ENCODE measurements at places on chromosomes 16 and 17.

DNA sequence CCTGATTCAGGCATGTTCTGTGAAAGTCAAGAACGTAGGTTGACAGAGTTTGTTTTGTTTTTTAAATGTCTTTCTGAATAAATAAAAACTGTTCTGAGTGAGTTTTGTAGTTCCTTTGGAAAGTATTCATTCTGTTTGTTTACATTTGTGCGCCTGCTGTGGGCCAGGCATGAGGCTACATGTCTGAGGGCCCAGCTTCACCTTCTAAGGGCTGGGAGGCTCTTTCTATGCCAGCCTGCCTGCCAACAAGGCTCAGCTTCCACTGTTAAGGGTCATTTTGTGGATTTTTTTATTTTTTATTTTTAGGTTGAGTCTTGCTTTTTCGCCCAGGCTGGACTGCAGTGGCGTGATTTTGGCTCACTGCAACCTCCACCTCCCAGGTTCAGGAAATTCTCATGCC lies 6.1 kb downstream of the WWOX start:
- DNase-seq: no peak

DNA sequence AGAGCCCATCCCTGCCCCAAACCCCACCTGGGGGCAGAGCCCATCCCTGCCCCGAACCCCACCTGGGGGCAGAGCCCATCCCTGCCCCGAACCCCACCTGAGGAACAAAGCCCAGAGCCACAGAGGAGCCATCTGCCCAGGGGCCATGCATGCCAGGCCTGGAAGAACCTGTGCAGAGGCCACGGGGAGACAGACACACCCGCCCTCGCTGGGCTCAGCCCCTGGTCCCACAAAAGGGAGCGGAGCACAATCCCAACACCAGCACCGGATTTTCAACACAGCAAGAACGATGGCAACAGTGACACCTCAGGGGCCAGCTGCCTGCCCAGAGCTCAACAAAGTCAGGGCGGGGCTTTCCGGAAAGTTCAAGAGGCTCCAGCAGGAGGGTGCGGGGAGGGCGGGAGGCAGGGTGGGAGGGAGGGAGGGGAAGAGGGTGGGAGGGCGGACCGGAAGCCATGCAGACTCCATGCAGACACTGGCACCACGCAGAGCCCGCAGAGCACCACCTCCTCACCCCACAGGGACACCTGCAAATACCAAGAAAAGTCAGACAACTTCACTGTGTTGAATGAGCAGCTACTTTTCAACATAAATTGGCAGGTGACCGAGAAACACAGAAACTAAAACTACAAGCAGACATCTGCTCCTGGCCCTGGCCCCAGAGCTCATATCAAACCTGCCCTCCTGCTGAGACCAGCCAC lies 27.9 kb upstream of the C16orf95 start:
- no peak for DNase-seq

DNA sequence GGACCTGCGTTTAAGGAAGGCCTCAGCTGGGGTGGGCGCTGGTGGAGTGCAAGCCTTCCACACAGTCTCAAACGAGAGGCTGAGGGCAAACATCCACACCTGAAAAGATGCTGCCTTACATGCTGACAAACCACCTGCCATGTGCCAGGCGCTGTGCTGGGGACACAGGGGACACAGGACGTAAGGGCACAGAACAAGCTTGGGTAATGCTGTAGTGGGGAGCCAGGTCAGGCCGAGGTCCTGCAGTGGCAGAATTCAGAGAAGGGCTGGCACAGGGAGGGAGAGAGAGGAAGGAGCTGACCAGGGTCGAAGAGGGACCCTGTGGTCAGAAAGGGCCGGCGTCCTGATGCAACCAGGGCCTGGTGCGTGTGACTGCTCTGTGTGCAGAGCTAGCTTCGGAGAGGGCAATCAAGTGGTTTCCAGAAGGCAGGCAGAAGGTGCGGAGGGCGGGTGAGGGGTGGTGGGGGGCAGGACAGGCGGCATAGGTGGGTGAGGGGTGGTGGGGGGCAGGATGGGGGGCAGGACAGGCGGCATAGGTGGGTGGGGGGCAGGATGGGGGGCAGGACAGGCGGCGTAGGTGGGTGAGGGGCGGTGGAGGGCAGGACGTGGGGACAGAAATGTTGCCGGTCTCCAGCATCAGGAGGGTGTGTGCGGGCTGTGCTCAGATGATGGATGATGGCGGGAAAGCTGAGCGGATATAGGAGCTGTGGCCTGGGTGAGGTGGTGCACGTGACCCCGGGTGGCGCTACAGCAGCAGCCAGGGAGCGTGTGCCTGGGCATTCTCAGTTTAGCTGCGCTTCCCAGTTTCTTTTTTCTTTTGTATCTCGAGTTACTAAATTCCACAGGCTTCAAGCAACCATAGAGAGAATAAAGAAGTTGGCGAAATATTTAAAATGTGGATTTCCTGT lies 18.8 kb downstream of the TELO2 start:
- no peak for DNase-seq

GRCh38 chr16:84508502-84508901 lies 4.0 kb upstream of the MEAK7 start:
- DNase-seq: no peak

GRCh38 chr16:67191411-67191994 lies 452 bp upstream of the E2F4 start:
- no peak for DNase-seq

- DNase-seq: no peak
These were observed 11.2 kb upstream of the CAPN15 start for GRCh38 chr16:516301-516700.

GRCh38 chr17:74011966-74012365 lies 191.5 kb upstream of the RPL38 start:
- no peak for DNase-seq

GRCh38 chr17:48646183-48647102 lies 20.3 kb upstream of the HOXB9 start:
- peak; percentile 32 for DNase-seq

DNA sequence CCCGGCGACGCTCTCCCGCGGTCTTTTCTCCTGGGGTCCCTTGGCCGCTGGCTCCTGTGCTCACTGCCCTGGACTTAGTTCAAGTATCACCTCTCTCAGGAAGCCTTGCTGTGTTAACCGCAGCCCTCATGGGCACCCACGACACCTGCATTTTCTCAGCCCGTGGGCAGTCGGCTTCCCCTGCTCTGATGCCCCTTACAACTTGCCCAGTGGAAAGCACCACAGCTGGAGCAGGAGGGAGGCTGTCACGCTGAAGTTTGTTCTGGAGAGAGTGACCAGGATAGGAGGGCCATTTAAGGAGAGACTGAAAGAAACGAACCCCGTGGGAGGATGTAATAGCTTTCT lies 395 bp downstream of the STXBP4 start:
- DNase-seq: peak; percentile 17

- DNase-seq: no peak
These were observed 79.7 kb downstream of the MRTFB start for GRCh38 chr16:14150796-14151195.

DNA sequence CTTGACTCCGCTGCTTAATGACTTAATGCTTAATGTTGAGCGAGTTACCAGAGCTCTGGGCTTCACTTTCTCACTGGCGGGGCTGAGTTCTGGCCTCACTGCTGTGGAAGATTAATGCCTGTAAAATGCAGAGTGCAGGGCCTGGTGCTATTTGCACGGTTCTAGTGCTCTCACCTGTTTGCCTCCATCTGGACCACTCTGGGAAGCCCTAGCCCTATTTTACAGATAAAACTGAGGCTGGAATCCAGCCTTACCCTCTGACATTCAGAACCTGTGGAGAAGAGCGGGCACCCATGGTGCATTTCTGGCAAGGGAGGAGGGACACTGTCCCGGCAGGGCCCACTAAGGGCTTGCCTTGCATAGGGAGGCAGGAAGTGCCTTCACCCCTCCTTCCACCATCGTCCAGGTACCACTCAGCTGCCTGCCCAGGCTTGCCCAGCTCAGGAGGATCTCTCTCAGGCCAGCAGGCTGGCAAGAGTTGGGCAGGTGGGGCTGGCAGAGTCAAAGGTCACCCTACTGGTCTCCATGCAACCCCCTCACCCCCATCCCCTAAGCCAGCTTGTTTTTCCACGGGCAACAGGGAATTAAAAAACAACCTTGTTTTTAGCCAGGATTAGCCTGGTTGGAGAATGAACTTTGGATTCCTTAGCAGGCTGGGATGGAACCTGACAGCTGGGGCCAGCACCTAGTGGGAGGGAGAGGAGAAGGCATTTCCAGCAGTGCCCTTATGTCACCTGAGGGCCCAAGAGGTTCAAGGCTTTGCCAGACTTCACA lies 4.1 kb upstream of the UBALD1 start:
- DNase-seq: no peak

- DNase-seq: no peak
These were observed 61.1 kb downstream of the HS3ST3B1 start for GRCh38 chr17:14361945-14362508.

DNA sequence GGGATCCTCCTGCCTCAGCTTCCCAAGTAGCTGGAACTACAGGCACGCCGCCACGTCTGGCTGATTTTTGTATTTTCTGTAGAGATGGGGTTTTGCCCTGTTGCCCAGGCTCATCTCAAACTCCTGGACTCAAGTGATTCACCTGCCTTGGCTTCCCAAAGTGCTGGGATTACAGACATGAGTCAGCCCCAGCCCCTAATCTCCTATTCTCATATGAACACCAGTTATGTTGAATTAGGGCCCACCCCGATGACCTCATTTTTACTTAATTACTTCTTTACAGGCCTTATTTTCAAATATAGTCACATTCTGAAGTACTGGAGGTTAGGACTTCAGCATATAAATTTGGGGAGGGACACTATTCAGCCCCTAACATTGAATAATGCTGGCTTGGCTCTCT lies 49.2 kb downstream of the ZNRF1 start:
- DNase-seq: no peak

- DNase-seq: no peak
These were observed 8.1 kb downstream of the TMEM204 start for GRCh38 chr16:1541293-1542165.

DNA sequence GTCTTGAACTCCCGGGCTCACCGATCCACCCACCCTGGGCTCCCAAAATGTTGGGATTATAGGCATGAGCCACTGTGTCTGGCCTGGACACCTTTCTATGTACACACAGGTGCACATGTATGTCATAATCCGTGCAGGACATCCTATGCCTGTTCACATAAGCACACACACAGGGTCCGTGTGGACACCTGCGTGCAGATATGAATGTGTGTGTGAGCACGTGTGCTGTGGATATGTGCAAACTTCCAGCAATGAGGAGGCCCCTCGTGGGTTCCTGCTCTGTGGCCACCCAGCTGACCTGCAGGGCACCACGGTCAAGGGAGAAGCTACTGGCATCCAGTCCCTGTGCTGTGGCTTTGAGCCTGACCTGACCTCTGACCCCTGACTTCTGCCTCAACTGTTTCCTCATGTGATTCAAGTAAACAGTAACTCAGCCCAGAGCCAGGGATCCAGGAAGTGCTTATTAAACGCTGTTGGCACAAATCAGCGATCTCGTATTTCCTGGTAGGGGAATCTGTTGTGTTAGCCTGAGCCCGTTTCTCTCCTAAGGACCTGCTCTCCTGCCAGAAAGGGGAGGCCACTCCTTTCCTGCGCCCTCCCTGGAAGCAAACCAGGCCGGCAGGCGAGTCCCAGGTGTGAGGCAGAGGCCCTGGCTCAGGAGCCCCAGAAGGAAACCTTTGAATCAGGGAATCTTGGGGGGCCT lies 6.5 kb downstream of the CPNE7 start:
- no peak for DNase-seq

GRCh38 chr16:67872631-67873434 lies at the start of gene EDC4:
TSS of gene EDC4 (plus strand) at chr16:67873052. CDS start at chr16:67873262, 210 bp downstream.
- DNase-seq: peak; percentile 90

GRCh38 chr17:41966463-41967140 lies at the start of gene CNP:
TSS of gene CNP (plus strand) at chr17:41966795. CDS start at chr17:41966885, 90 bp downstream.
- peak; percentile 90 for DNase-seq

GRCh38 chr17:35289222-35289621 lies 46.4 kb downstream of the SLFN5 start:
- DNase-seq: no peak

- peak; percentile 36 for DNase-seq
These were observed 713 bp downstream of the COX11 start for GRCh38 chr17:54967621-54968261.

DNA sequence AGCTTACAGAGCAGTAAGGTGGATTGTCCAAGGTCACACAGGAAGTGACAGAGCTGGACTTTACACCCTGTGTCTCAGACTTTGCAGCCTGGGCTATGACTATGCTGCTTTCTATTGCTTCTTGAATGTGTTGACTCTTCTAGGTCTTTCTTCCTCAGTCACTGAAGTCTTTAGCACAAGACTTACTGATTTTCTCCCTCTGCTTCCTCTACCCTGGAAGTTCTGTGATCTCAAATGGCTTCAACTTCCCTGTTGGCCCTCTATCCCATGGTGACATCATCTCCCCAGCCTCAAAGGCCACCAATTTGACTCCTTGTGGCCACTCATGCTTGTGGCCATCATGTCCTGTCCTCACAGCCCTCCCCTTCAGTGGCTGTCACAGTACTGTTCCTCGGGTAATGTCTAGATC lies 181.3 kb downstream of the HS3ST3A1 start:
- no peak for DNase-seq

- DNase-seq: no peak
These were observed 6.0 kb downstream of the RNF157 start for GRCh38 chr17:76234354-76234679.

- DNase-seq: no peak
These were observed 297.8 kb downstream of the MAF start for GRCh38 chr16:79302731-79303130.

- DNase-seq: no peak
These were observed 180.9 kb downstream of the RPTOR start for GRCh38 chr17:80725517-80725916.

DNA sequence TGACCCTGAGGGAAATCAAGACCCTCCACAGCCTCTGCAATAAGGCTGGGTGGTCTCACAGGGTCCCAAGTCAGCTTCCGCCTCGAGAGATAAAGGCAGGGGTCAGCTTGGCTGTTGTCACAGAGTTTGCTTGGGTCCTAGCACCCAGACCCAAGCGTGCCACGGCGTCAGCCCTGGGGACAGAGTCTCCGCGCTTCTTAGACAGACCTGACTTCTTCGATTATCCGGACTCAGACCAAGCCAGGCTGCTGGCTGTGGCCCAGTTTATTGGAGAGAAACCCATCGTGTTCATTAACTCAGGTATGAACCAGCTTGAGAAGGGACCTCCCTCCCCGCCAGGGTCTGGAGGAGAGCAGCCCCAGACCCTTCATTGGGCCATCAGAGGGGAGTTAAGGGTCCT lies 588 bp downstream of the C16orf92 start:
- DNase-seq: no peak

- DNase-seq: peak; percentile 30
These were observed 47.7 kb downstream of the CFDP1 start for GRCh38 chr16:75385507-75386152.

- DNase-seq: no peak
These were observed 27.6 kb downstream of the TRAP1 start for GRCh38 chr16:3689731-3690130.
